ENCODE measurements at places on chromosomes 16 and 17.

GRCh38 chr17:17152385-17152784 is 53.7 kb downstream of the PLD6 start:
- DNase-seq, result no peak

DNA sequence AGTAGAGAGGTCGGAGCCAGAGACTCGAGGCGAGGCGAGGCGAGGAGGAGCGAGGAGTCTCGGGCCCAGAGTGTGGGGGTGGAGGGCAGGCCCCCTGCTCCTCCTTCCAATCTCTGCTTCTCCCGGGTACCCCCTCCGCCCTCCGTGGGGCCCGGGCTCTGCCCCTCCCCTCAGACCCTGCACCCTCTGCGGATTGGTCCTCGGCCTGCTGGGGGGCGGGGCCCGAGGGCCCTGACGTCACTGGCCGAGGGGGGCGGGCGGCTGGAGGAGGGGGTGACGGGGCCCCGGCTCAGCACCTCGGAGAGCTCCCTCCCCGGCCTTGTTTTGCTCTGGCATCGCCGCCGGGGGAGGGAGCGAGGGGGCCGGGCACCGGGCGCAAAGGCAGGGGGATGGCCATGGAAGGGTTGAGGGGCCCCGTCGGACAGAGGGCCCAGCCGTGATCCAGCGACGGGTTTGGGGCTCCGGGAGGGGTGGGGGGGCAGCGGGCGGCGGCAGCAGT is at the start of gene RUNDC3A:
TSS of gene RUNDC3A (plus strand) at position 282 of the 499 bp plus-strand sequence. CDS start 232 bp downstream, outside the sequence.
- DNase-seq, result peak; percentile 85

DNA sequence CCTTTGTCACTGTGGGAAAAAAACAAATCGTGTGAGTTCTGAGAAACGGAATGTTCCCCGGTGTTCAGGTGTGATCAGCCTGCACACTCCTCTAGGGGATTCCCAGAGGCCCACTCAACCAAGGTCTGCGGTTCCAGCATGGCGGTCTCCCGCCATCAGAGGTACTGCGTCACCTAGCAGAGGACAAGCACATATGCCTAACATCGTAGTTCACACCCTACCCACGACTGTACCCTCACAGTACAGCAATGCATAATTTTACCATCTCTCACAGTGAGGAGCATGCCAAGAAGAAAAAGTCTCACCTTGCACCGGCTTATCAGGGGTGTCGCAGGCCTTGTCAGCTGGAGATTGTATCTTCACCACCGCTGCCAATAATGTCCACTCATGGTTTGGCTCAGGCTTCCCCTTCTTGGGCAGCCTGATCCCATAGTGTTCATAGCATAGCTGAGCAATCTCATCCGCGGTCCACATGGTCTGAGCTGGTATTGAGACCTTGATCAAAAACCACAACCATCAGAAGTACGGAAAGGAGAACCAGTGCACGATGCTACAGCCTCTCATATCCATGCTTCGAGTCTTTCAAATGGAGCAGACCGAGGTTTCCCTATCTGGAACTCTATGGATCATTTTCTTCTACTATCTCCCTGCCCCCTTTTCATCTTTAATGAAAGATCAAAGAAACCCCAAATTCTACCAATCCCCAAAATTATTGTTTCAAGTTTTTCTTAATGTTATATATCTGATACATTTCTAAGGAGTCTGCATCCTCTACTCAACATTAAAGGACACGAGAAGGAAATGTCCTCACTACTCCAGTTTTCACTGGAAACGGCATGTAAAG is 2.5 kb downstream of the ADAT1 start:
- DNase-seq, result no peak

DNA sequence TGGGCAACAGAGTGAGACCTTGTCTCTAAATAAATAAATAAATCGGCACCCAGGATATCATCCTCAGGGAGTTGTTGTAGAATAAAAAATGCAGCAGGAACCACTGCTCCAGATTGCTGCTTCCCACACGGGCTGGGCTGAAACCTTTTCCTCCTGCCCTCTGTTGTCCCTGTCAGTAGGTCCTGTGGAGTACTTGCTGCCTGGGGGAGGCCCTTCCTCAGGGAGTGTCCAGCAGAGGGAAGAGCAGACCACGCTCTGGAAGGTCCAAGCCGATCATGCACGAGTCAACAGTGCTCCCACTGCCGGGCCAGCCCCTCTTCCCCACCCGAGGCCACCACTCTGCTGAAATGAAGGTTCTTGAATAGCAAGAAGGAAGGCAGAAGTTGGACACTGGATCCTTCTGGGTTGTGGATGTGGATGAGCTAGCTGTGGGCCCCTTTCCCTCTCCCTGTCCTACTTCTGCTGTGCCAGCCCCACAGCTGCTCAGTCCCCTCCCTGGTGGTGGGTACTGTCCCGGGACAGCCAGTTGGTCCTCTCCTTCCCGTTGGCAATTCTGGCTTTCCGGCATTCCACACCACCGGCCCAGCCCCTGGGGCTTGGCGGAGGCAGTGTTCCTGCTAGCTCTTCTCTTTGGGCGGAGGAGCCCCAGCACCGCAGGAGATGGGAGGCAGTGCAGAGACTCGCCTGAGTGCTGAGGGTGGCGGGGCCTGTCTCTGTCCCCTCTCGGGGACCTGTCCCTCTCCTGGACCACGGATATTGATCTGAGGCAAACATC is 10.8 kb downstream of the CDK5R1 start:
- DNase-seq, result no peak

GRCh38 chr16:24848065-24848464 is 2.3 kb downstream of the SLC5A11 start:
- no peak for DNase-seq

DNA sequence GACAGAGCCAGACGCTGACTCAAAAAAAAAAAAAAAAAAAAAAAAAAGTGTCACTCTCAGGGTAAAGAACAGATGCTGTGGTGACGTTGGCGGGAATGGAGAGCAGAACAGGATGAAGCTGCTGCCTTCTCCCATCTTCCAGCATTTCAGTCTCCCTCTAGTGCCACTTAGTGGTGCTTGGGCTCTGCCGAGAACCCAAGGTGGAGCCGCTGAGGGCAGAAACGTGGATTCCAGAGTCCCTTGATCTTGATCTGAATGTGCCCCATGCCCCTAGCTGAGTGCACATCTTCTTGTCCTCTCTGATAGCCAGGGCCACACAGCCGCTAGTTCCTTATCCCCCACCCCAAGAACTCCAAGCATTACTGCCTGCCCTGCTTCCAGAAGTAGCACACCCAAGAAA is 43.2 kb upstream of the FA2H start:
- no peak for DNase-seq

DNA sequence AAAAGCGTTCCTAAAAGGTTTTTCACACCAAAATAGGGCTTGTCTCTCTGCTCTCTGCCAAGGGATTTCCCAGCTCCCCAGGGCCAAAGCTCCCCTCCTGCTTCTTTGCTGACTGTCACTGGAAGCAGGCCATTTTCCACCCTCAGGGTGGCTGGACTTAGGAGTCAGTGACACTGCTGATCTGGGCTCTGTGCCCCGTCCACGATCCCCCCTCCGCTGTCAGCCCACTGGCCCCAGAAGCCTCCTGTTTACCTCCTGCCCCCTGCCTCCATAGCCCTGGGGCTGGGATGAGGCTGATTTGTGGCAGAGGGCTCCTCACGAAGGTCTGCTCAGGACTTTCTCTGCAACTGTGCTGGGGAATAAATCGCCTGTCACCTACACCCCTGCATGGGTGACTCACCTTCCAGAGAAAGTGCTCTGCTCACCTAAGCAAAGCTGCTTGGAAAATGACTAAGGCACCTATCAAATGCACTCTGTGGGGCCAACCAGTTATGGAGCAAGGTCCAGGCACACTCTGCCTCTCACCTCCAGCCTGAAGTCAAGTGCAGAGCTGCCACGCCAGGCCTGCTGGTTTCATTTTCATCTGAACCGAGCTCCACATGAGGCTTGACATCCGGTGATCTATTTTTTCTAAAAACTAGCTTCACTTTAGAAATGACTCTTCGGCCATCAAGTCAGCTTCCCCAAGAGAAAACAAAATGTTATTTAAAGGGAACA is 4.9 kb downstream of the MAP3K14 start:
- peak; percentile 76 for DNase-seq

GRCh38 chr17:5272322-5272721 is 9.8 kb upstream of the RABEP1 start:
- no peak for DNase-seq

GRCh38 chr16:3119286-3119685 is 6.9 kb downstream of the ZNF205 start:
- DNase-seq, result no peak

GRCh38 chr16:68910051-68910450 is 66.7 kb downstream of the TANGO6 start:
- DNase-seq, result no peak

GRCh38 chr17:21815352-21816063 is 123.2 kb downstream of the KCNJ18 start:
- no peak for DNase-seq

DNA sequence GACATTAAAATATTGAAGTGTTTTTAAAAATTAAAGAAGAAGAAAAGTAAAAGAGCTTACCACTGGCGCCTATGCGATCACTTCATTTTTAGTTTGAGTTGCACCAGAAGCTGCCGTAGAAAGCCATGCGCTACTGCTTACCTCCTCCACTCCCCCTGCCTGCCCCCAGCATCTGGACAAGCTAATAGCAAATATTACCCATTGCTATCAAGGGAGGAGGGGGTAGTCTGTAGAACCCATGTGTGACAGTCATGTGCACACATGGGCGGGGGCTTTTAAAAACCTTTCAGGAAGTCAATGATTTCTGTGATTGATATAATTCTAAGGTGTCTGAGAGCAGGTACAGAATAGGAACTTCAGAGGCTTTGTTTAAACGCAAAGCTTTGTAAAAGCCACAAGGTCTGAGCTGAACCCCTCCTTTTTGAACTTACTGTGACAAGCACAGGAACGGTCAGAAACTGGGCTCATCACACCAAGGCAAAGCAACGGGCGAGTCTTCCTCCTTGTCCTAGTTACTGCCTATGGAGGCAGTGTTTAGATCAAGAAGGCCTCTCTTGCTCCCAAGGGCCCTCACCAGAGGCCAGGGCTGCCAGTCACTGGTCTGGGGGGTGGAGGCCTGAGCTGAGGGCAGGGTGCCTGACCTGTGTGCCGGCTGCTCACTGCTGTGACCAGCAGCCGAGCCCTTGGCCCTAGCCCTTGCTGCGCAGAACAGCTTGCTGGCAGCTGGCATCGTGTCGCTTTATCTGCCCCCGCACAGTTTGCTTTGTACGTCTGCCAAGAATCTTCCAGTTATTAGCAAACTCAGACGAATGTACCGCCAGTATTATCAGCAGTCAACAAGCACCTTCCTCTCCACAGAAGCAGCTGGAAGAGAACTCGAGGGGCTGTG is 15.0 kb downstream of the GINS2 start:
- no peak for DNase-seq
